Activated T-cell treated with anti-CD3 and anti-CD28 coated beads, Interleukin-2, amount 50 U/mL, for 72 hours (primary cell): ENCODE measurements at places on chromosomes 13 and 19. TPM values are rescaled to one million over a fixed set of nuclear protein-coding genes. Genes with fewer than 3 reads are reported as not detected.

OSCAR gene
- total RNA-seq: 2.3 TPM

NPHS1 gene
- 0.22 TPM for total RNA-seq

RXFP2 gene
- not detected for total RNA-seq

IL17D gene
- total RNA-seq: 0.30 TPM

SIGLEC8 gene
- total RNA-seq: not detected

DNA sequence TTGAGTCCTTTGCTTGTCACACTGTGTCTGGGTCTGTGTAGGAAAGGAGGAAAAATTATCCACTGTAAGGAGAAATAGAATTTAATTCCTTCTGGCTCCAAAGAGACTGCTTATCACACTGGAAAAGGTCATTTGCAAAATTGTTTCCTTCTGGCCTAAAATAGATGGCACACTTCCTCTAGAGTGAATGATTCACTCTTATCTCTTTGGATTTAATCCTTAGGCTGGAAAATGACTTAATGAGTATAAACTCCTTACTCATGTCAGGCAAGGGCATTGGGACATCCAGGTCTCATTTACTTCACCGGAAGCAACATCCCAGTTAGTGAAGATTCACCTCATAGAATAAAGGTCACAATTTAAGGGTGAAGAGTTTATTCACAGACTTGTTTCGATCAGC, 293.6 kb downstream of the OXGR1 start:
- DNase-seq: no peak

GRCh38 chr19:29273000-29273640, 60.2 kb upstream of the UQCRFS1 start:
- no peak for DNase-seq

- DNase-seq: no peak
Measured at GRCh38 chr13:36067746-36068381, 63.3 kb downstream of the DCLK1 start.

DNA sequence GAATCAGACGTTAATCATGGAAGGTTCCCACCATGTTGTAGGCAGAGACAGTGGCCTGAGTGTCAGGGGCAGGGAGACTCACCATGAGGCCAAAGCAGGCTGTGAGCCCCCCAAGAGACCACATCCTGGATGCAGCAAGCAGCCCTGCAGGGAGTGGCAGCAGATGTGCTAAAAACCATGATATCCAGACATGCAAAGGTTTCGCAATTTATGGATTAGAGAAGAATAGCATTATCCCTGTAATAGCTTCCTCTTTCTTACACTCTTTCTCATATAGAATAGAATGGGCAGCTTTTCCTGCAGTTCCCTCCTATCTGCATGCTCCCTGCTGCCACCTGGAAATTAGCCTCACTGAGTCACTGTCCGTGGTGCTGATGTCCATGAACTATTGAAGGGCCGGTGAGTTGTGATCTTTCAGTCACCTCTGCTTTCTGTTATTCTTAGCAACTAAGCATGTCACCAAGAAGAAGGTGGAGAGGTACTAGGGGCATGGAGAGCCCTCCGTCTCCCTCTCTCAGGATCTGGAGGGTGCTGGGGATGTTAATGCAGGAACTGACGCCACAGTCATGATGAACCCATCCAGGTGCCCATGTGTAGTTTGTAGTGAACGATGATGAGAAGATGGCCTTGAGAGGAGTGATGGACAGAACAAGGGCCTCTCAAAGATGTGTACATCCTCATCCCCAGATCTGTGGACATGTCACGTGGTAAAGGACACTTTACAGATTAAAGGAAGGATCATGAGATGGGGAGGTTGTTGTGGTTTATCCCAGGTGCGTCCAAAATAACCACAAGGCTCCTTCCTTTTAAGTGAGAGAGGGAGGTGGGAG, 9.9 kb downstream of the CEACAM4 start:
- DNase-seq: no peak

DNA sequence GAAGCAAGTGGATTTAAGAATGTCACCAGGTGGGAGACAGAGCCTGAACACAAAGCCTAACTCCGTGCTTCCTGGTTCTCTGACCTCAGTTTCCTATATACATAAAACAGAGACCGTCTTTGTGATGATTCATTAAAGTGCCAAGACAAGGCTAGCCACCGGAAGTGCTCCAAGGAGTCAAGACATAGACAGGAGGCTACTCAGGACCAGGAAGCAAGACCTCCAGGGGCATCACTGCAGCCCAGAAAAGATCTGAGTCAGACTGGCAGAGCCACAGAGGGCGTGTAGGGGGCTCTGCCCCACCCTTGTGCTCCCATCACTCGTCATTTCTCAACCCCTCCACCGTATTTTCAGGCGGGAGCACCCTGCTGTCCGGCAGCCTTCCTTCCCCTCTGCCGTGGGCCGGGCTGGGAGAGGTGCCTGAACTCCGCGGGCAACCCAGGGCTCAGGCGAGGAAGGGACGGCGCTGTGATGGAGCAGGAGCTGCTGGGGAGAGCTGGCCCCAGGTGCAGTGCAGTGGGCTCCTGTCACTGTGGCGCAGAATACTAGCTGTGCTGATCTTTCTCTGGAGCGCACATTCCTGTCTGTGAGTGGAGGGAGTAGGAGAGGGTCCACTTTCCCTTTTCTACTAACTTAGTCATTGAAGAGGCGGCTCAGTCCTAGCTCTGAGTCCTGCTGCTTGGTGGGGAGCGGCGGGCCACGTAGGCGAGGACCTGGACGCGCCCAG, 134.7 kb upstream of the GPR12 start:
- DNase-seq: no peak

- peak; percentile 79 for DNase-seq
Measured at GRCh38 chr19:2648528-2648937, 54.0 kb downstream of the GNG7 start.

GRCh38 chr13:74574964-74575728, 440.9 kb upstream of the KLF12 start:
- no peak for DNase-seq

DNA sequence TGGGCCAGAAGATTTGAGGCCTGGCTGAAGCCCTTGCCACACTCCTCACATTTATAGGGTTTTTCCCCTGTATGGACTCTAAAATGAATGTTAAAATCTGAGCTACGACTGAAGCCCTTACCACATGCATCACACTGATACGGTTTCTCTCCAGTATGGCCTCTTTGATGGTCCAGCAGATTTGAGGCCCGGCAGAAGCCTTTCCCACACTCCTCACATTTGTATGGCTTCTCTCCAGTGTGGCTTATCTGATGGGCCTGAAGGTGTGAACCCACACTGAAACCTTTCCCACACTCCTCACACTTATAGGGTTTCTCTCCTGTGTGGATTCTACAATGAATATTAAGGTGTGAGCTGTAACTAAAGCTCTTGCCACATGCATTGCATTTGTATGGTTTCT, 21.0 kb downstream of the ZNF45 start:
- no peak for DNase-seq

- DNase-seq: no peak
Measured at GRCh38 chr19:29651622-29652394, 13.5 kb upstream of the PLEKHF1 start.

DNA sequence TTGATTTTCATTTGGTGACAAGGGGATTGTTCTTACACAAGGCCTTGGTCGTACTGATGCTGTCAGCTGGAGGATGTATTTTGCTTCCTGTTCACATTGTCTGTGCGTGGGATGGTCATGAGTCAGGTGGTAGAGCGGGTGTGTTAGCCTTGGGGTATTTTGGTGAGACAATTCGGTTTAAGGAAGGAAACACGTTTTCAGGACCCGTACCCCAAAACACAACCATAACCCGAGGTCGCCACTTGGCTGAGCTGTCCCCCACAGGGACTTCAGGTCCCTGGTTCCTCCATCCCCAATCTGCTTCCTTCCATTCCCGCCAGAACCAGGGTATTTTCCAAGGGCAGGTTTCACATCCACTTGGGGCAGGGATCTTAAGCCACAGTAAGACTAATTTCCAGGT, 15.0 kb downstream of the MYO9B start:
- peak; percentile 59 for DNase-seq

GRCh38 chr13:107817647-107818287, 397.6 kb downstream of the LIG4 start:
- DNase-seq: no peak
